ENCODE measurements at places on chromosomes 16 and 17.

DNA sequence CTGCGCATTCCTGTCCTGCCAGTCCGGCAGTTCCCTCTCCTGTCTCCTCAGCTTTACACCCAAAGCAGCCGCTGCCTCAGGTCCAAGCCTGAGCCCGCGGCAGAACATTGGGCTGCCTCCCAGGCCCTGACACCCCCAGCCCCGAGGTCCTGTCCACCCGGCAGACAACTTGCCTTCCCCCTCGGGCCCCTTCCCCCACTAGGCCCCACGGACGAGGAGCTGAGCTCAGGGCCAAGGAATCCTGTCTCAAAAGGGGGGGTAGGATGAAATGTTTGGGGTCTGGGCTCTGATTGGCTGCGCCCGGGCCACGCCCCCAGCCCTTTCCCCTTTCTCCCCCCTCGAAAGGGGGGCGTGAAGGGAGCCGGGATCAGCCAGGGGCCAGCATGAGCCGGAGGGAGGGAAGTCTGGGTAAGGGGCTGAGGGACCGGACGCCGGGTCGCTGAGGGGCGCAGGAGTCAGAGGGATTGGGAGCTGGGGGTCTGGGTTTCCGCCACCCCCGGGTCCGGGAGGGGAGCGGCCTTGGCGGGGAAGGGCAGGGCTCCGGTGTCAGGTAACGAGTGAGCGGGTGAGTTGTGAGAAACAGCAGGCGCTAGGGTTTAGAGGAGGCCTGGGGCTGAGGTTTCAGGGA is at the start of gene CTF1:
TSS of gene CTF1 (plus strand) at position 354 of the 628 bp plus-strand sequence. CDS start at position 384, 30 bp downstream.
- DNase-seq = no peak

GRCh38 chr17:62870552-62870971 is 62.4 kb upstream of the MARCHF10 start:
- no peak for DNase-seq

- DNase-seq = no peak
Observed at GRCh38 chr17:10063730-10064241, 134.6 kb downstream of the GAS7 start.

GRCh38 chr16:53453928-53454327 is 19.7 kb downstream of the RBL2 start:
- DNase-seq = no peak

GRCh38 chr17:350706-351448 is 1.7 kb downstream of the RPH3AL start:
- no peak for DNase-seq

DNA sequence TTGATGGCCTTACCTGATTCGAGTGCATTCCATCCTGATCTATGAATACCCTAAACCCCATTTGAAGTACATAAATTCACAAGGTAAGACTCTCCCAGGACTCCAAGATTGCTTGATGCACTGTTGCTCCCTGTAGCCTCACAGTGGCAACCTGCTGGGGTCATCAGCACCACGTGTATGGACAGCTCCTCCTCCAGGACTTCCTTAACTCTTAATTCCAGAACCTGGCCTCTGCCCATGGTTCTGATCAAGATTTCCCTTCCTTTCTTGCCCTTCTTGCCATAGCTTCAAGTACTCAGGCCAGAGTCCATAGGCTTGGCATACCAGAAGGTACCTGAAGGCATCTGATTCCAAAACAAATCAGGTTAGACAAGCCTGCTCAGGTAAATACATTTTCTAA is 34.0 kb upstream of the NLK start:
- no peak for DNase-seq
